Urinary bladder (tissue), 4 donors: ENCODE measurements at places on chromosomes 13 and 19.

DNA sequence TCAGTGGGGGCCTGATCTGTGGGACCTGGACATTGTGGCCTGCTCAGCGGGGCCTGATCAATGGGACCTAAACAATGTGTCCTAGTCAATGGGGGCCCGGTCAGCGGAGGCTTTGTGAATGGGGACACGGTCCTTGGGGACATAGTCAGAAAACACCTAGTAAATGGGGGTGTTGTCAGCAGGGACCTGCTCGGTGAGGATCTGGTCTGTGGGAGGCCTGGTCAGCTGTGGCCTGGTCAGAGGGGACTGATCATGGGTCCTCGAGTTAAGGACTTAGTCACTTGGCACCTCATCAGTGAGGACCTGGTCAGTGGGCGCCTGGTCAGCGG, 44.5 kb upstream of the TPM4 start:
- no peak for DNase-seq

GRCh38 chr13:114110091-114110829, 22.2 kb downstream of the RASA3 start:
- no peak for DNase-seq

- no peak for DNase-seq
These were observed at the start of gene DPF1 for GRCh38 chr19:38224014-38224862. DPF1 (minus strand) TSS chr19:38224222; CDS start chr19:38224142, 80 bp downstream.

- DNase-seq = no peak
These were observed 17.8 kb upstream of the EMC10 start for GRCh38 chr19:50458396-50459066.

- DNase-seq = no peak
These were observed 164.2 kb upstream of the SOX1 start for GRCh38 chr13:111902726-111903125.

DNA sequence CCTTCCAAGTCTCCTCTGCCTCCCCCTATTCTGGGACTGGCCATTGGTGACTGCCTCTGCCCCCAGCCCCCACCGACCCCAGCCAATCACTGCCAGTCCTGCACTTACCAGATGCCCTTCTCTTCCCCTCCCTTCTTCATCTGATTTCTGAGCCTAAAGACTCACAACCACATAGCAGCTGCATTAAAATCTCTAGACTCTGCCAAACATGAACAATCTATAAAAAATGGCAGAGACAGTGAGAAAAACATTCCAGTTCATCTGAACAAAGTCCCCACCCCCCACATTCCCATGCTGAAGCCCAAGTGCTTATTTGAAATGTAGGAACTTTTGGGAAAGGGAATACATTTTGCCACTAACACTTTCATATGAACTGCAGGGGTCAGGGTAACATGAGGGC, 60.8 kb downstream of the KCTD12 start:
- no peak for DNase-seq

DNA sequence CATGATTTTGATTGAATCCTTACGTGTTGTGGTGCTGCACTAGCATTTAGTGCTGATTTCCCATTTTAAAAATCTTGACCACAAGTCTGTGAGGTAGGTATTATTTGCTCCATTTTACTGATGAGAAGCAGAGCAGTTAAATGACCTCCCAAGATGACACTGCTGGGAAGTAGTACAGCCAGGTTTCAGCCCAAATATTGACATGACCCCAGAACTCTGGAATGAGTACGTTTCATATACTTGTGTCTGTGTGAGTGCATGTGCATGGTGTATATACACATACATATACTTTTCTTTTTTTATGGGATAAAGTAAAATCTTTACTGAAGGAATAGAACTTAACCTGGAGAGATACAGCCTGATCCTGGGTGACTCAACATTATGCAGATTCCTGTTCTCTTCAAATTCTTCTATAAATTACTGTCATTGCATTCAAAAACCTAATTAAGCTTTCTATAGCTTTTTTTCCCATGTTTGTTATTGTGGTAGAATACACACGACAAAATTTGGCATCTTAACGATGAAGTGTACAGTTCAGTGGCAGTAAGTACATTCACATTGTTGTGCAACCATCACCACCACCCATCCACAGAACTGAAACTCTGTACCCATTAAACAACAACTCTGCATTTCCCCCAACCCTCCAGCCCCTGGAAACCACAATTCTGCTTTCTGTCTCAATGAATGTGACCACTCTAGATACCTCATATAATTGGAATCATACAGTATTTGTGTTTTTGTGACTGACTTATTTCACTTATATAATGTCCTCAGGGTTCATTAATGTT, 311.9 kb downstream of the MTUS2 start:
- DNase-seq = no peak

DNA sequence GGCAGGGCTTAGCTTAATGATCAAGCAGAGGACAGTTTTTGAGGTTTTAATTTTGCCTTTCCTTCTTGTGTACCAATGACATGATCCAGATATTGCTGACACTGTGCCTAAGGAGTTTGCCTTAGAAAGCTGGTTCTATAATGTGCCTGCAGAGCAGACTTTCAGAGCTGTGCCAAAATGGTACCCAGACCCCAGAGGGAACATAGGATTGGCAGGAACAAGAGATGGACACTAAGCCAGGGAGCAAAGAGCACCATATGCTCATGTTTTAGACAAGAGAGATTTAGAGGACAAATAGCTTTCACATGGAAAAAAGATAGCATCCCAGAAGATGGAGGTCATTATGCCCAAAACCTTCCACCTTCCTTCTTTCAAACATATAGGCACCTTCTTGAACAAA, 1241.5 kb upstream of the SPRY2 start:
- DNase-seq = no peak

DNA sequence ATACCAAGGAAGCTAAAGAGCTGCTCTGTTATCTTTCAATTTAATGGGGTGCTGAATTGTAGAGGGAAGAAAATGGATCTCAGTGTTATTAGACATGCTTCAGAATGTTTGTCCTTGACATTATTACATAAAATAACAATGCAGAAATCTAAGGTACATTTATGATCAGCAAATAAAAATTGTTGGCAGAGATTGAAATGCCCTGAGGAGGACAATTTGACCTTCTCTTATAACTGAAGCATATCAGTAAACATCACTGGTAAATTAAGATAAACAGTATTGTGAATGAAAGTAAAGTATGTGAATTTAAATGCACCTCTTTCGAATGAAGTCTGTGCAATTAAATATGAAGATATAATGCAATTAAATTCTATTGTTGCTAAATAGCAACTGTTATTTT, 1362.1 kb upstream of the ATXN8OS start:
- DNase-seq = no peak

- no peak for DNase-seq
These were observed 6.2 kb downstream of the ZNF763 start for GRCh38 chr19:11971041-11971440.

GRCh38 chr19:1042689-1043511, 3.0 kb downstream of the ABCA7 start:
- DNase-seq = no peak

- no peak for DNase-seq
These were observed 52.8 kb downstream of the TNFSF13B start for GRCh38 chr13:108322206-108322824.

DNA sequence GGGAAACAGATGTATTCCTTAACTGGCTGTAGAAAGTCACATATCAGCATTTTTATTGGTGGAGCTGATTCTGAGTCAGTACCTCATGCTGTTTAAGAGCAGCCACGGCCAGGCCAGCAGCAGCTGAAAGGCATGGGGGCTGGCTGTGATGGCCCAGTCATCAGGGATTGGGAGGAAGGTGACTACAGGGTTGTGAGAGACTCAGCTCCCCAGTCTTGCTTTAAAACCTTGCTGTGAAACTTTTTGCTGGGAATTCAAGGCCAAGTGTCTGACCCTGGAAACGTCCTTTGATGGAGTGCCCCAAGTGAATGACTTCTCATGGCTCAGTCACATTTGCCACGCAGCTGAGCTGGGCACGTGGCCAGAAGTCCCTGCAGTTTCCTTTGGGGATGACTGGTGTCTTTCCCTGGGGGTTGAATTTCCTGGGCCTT, 39.1 kb upstream of the RNF113B start:
- DNase-seq = no peak

DNA sequence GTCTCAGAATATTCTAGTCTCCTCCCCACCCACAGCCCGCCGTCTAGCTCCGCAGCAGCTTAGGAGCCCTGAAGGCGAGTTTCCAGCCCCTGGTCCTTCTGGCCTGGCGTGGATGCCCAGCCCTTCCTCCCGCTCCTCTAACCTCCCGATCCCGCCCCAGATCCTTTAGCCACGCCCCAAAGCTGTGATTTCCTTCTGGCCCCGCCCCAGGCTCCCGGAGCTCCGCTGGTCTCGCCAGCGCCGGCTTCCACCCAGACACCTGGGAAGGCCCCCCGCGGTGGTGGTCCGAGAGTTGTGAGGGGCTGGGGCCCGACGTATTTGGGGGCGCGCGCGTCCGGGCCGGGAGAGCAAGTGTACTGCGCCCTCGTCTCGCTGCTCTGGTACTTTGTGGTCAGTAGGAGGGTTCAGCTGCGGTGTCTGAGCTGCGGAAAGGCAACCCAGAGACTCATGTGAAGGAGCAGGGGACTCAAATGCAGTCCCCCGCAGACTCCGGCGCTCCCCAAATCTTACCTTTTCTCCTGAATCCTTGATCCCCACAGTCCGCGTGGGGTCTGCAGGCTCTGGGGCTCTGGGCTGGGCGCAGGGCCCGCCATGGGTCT, at the start of gene CGB7:
TSS of gene CGB7 (minus strand) at position 114 of the 599 bp plus-strand sequence. CDS start 2,374 bp downstream, outside the sequence.
- no peak for DNase-seq

DNA sequence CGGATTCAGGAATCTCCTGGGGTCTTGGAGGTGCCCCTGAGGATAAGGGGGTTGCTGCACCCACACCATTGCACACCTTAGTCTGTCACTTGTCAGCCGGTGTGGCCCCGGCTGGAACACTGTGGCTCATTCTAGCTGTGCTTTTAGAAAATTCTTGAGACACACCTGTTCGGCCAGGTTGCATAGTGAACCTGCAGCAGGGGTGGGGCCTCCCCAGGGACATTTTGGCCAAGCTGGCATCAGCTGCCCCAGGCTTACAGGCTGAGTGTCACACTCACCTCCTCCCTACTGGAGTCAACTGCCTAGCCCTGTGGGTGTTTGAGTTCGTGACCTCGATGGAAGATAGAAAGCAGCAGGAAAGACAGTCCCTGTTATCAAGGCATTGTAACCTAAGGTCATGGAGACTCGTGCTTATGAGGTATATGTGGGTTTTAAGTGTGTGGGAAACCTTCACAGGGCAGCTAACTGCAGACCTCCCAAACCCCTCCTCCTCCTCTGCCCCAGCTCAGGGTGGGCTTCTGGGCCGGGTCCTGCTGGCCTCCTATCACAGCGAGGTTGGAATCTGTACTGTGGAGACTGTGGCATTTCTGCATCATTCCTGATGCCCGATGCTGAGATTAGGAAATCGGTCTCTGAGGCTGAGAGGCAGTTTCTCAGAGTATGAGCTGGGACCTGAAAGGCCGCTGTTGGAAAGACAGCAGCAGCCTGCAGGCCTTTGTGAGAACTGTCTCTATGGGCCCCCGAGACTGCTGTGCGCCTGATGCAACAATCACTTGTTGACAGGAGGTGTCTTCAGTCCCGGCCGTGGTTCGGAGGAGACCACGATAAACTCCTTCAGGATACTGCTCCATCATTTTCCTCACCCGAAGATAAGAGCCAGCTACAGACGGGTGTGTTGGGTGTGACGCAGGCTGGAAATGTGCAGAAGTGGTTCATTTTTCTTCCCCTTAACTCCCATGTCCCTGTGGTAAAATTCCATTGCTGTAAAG, 72.2 kb downstream of the ATP11A start:
- no peak for DNase-seq

- DNase-seq = no peak
These were observed 118.7 kb upstream of the PEG3 start for GRCh38 chr19:56959205-56959604.

DNA sequence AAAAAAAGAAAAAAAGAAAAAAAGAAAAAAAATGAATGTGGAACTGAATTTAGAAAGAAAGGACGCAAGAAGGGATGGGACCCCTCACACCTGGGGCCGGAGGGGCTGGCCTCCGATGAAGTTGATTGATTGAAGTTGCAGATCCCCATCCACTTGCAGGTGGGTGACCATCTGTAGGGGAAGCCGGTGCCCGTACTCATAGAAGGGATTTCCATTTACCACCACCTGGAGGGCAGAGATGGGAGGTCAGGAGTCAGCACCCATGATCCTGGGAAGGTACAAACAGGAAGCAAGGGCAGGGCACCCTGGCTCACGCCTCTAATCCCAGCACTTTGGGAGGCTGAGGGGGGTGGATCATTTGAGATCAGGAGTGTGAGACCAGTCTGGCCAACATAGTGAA, 6.4 kb downstream of the LGALS4 start:
- DNase-seq = no peak

DNA sequence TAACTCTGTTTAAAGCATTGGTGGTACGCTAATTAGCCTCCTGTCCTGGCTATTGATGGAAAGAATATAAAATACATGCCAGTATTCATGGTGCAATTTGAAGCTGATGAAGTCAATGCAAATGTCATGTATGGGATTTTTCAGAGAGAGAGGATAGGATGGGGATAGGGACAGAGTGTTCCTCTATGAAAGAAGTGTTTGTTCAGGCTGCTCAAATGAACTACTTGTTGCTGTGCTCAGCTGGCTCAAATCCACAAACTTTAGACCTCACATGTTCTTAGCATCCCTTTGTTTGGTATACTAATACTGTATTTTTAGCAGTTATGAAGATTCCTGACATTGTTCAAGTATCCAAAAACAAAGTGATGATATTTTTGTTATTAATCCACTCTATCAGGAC, 116.5 kb downstream of the SLITRK1 start:
- no peak for DNase-seq

DNA sequence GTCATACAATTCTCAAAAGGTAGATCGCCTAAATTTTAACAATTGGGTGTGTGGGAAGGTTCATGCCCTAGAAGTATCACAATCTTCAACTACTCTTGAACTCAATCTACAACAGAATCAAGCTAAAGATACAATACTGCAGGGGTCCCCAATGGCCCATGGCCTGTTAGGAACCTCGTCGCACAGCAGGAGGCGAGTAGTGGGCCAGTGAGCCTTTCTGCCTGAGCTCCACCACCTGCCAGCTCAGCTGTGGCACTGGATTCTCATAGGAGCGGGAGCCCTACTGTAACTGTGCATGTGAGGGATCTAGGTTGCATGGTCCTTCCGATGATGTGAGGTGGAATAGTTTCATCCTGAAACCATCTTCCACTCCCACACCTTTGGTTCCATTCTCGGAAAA, 230.6 kb downstream of the KLF12 start:
- no peak for DNase-seq

DNA sequence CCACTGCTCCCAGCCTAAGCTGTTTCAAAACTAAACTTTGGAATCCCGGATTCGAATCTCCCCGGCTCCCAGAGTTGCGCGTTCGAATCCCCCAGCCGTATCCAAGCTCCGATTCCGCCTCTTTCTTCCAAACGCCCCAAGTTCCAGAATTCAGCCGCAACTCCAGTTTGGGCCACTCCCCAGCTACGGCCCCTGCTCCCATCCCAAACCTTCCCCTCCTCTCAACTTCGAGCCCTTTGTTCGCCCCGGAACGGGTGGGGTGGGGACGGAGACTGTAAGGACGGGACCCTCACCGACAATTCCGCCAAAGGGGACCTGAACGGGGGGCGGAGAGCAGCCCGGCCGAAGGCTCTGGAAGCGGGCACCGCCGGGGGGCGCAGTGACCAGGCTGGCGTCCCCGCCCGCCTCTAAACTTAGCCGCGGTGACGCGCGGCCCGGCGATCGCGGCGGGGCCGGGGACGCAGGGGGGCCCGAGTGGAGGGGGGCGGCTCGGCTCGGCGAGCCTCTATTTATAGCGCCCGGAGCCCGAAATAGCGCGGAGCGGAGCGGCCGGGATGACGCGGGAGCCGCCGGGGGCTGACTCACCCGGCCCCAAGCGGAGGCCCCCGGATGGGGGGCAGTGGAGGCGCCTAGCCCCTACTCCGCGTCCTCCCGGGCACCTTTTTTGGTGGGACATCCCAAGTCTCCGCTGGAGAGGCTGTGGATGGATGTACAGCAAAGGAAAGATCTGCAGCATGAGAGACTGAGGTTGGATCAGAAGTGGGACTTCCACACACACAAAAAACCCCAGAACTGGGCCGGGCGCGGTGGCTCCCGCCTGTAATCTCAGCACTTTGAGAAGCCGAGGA, 4.9 kb upstream of the ERCC1 start:
- no peak for DNase-seq
